ENCODE measurements at places on chromosomes 12 and 14.

GRCh38 chr12:98719515-98720504, 74.7 kb downstream of the APAF1 start:
- DNase-seq = no peak

- DNase-seq = no peak
Observed at GRCh38 chr12:25054076-25054782, 105.3 kb upstream of the BCAT1 start.

DNA sequence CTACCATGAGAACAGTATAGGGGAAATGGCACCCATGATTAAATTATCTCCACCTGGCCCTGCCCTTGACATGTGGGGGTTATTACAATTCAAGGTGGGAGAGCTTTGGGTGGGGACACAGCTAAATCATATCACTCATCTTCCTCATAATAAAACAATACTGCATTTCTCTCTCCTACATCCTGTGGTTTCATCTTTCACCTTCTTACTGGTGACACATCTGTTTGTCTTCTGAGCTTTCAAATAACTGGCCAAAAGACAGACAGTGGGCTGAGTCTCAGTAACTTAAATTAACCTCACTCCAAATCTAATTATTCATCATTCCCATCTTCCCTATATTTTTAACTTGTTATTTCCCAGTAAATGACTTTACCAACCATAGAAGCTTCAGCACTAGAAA, 729.7 kb upstream of the USP15 start:
- no peak for DNase-seq

DNA sequence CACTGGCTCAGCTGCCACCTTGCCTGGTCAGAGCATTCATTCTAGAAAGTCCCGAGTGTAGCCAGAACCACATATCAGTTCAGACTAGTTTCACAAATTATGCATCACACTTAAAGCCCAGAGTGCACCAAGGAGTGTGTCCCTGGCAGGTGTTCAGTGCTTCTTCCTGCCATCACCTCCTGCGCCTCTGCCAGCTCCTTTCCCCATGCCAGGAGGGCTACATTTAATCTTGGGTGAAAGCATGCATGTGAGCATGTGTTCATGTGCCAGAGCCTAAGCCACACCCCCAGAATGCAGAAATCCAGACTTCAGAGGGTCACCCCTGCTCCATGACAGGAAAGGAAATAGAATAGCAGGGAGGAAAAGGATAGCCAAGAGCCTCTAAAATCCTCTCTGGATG, 381.6 kb downstream of the DPF3 start:
- DNase-seq = no peak

GRCh38 chr12:111447571-111448265, 42.0 kb downstream of the SH2B3 start:
- DNase-seq = no peak

- peak; percentile 63 for DNase-seq
Observed at GRCh38 chr14:75709207-75709812, 48.3 kb downstream of the TTLL5 start.

DNA sequence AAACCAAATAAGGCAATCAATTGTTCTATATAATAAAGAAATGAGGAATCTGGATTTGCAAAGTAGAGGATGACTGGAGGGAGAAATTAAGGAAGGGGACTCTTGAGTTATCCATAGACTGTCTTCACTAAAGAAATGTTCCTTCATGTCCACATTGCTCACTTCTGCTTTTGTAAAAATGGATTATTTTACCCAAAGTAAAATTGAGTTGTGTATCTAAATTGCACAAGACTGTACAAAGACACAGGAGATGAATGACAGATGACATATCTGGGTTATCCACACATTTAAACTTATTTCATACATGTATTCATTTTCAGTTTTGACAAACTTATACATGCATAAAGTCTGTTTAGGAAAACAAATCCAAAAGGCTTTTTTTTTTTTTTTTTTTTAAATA, 11.3 kb downstream of the ATP2B1 start:
- no peak for DNase-seq
